ENCODE measurements at places on chromosomes 5 and 9. TPM values are rescaled to one million over a fixed set of nuclear protein-coding genes. Genes with fewer than 3 reads are reported as not detected.
A peak's percentile ranks its signal among the peaks of the same experiment; 100 is the strongest.

Gene LPAR1
- 15.7 TPM for polyA plus RNA-seq

Gene SLC25A48
- 0.73 TPM for polyA plus RNA-seq

Gene CDO1
- 1.3 TPM for polyA plus RNA-seq

Gene WDR38
- not detected for polyA plus RNA-seq

Gene OGN
- 1.1 TPM for polyA plus RNA-seq

Gene TDRD7
- polyA plus RNA-seq, result 16.8 TPM

Gene SMIM33
- polyA plus RNA-seq, result 0.01 TPM

Gene RNF208
- 2.7 TPM for polyA plus RNA-seq

Gene PGM5
- 21.8 TPM for polyA plus RNA-seq

Gene RHOBTB3
- 42.2 TPM for polyA plus RNA-seq

- no peak for DNase-seq
Observed at GRCh38 chr5:107736638-107737037, 65.9 kb upstream of the EFNA5 start.

DNA sequence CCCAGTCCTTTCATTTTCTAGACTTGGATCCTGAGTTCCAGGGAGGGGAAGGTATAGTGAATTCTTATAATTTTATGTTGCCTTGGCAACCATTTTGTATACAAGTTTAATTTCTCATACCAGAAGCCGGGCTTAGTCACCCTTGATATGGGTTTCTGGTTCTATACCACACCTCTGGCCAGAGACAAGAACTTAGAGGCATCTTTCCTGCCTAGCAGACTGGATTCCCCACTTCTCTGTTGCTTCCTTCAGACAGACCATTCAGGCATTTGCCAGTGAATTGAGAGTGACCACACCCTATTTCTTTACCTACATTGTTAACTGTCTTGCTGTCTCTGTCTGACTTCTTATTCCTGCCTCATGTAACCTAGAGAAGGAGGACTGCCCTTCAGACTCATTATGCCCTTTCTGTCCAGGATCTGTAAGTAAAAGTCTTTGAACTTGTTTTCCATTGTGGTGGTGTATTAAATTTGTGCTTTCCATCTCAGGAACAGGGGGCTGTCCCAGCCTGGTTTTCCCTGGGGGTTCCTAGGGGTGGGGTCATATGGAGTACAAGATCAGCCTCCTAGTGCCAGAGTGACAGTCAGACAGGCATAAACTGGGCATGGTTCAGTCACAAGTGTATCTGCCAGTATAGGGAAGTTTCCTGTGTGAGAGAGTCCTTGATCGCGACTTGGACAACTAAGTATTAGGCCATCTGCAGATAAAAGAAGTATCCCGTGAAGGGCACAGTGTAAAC is 27.4 kb downstream of the TNFSF8 start:
- DNase-seq, result peak; percentile 21

- no peak for DNase-seq
Observed at GRCh38 chr5:134143431-134143830, 28.9 kb downstream of the TCF7 start.

GRCh38 chr9:26612211-26612610 is 280.4 kb downstream of the CAAP1 start:
- no peak for DNase-seq

DNA sequence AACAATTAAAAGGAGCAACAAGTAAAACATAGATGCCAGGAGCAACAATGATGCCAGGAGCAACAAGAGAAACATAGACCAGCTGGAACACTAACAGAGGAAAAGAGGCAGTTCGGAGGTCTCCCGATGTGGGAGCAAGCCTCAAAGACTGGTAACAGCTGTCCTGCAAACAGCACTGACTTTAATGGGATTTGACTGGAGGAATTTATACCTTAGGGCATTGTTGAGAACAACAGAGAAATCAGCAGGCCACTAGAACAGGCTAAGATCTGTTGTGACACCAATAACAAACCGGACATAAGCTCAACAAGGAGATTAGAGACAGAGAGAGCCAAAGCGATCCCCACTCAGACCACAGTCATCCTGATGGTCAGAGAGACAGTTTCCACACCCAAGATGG is 11.8 kb upstream of the SYK start:
- no peak for DNase-seq

DNA sequence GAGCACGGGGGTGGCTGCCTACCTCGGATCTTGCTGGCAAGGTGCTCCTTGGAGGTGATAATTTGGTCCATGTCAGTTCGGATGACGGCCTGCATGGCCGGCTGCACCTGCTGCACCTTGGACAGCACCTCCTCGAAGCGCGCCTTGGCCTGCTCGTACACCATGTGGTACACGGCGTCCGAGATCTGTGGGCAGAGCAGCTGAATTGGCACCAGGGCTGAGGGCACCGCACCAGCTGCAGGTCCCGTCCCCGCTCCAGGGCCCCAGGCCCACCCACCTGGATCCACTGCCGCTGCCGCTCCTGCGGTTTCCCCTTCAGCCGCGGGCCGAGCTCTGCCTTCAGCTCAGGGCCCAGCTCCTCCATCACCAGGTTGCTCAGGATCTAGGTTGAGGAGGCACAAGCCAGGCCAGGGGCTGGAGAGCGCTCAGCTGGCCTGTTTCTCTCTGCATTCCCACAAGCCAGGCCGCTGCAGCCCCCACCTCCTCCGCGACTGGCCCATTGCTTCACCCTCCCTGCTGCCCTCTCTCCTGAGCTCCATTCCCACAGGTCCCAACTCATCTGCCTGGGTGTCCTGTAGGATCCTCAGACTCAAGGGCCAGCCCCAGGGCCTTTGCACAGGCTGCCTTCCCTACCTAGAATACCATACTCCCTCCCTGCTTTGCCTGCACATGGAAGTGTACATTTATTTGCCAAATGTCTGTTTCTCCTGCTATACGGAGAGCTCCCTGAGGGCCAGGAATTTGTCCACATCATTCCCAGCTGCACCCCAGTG is 65.7 kb downstream of the LRSAM1 start:
- DNase-seq, result no peak

DNA sequence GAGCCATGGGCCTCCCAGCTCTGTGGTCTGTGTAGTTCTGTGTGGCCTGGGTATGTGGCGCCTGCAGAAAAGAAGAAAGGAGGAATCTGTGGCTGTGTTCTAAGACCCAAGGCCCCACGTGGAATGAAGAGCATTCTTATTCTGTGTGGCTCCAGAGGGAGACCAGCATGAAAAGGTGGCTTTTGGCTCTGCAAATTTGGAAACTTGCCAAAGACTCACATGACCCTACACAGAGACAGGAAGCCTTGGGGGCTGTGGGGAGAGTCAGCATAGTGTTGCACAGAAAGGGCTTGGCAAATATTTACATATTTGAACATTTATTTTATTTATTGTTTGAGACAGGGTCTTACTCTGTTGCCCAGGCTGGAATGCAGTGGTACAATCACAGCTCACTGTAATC is 193.3 kb downstream of the TMEM38B start:
- DNase-seq, result no peak

DNA sequence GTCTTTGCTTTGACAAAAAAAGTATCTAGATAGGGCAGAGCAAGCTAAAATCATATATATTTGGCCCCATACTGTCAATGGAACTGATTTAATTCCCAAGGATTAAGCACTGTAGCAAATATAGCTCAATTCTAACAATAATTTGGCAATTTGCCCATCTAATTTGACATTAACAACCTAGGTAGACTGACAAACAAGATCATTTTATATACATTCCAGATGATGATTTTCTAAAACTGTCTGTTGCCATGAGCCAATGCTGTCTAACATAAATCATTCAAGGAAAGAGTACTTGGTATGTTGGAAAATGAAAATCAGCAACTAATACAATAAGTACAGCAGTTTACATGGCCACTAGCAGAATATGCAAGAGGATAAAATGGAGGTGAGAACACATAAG is 32.1 kb downstream of the MCTP1 start:
- no peak for DNase-seq

DNA sequence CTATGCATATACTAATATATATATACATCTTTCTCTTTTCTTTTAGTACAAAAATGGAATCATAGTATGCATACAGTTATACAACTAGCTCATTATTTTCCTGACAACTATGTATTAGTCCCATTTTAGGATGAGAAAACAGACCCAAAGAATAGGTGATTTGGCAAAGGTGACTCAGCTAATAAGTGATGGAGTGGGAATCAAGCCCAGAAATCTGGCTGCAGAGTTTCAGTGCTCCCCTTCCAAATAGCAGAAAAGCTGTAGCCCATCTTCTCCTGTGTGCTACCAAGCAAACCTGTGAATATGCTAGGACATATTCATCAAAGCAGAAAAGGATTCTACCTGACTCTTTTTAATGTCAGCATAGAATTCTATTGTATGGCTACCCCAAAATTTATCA is 114.7 kb downstream of the ARL15 start:
- DNase-seq, result no peak

GRCh38 chr9:3962971-3963642 is 336.8 kb downstream of the GLIS3 start:
- no peak for DNase-seq

DNA sequence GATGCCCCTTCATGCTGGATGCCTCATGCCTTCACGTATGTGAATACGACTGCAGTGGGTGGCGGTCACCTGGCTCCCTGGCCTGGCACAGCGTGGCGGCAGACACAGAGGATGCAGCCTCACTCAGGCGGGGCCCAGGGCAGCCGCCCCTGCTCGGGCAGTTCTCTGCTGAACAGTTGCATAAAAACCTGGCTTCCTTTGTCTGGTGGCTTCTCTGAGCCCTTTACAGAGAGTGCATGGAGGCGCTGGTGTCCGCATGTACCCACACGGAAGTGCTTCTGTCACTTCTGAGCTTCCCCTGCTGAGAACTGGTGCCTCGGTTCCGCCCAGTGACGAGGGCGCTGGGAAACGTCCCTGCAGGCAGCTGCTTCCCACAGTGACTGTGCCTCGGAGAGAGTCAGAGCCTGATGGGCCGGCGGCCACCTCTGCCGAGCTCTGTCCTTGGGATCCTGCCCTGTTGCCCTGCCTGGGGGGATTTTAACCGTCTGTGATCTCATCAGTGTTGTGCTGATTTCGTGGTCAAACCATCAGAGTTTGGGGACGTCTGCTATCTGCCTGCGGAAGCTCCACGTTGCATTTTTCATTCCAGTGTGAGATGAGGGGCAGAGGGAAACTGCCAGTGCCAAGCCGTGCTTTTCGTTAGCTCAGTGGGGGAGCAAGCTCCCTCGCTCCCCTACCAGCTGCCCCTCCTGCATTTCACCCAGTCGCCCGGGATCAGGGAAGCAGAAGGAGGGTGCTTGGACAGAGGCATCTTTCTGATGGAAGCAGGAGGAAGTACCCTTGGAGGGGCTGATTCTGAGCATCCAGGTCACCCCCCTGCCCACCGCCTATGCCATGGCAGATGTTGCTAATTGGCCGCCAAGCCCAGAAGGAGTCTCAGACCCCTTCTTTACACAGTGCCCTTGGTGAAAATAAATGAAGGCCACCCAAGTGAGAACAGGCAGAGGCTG is 153.0 kb upstream of the COL5A1 start:
- no peak for DNase-seq

GRCh38 chr5:164191240-164191639 is 685.8 kb downstream of the MAT2B start:
- DNase-seq, result peak; percentile 57

DNA sequence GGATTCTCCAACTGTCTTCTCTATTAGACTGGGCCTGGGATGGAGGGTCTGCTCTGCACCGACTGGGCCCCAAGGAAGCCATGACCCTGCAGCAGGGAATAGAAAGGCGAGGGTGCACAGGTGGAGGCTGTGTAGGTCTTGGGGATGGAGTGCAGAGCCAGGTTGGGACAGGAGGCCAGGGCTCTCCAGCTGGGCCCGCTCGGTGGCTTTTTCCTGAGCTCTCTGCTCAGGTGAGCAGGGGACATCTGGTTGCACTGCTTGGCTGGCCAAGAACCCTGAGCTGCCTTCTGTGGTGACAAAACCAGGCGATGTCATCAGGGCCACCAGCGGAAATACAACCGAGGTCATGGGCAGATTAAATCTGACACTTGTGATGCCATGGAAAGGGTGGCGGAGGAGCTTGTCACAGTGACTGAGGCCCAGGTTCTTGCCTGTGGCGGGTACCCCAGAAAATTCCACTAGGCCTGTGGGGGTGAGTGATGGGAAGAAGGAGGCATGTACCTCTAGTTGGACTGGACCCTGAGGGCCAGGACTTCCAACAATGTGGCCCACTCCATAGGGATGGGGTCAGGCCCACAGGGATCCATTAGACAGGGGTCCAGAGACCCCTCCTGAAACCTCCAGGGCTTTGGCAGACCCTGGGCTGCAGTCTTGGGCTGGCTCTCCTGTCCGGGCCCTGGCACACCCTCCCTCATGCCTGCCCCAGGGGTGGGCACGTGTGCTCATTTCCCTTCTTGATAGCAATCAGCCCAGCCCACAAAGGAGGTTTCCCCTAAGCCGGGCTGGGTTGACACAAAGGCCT is 4.4 kb upstream of the IL3 start:
- no peak for DNase-seq

GRCh38 chr5:170411100-170411499 is 21.9 kb upstream of the KCNMB1 start:
- no peak for DNase-seq

- no peak for DNase-seq
Observed at GRCh38 chr9:136057236-136058081, 37.6 kb downstream of the NACC2 start.

DNA sequence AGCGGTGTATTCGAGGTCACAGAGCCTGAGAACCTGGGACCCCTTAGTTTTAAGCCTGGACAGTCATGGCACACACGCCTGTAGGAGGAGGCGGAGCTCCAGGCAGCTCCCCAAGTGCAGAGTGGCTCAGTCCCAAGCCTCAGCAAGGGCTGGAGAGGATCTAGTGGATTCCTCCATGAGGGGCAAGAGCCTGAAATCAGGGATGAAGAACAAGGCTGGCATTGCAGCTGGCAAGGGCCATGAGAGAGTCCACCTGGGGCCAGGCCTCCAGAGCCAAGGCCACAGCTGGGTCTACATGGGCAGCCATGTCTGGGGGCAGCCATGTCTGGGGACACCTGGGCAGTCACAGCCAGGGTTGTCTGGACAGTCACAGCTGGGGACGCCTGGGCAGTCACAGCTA is 21.9 kb downstream of the ADAMTSL2 start:
- DNase-seq, result no peak

DNA sequence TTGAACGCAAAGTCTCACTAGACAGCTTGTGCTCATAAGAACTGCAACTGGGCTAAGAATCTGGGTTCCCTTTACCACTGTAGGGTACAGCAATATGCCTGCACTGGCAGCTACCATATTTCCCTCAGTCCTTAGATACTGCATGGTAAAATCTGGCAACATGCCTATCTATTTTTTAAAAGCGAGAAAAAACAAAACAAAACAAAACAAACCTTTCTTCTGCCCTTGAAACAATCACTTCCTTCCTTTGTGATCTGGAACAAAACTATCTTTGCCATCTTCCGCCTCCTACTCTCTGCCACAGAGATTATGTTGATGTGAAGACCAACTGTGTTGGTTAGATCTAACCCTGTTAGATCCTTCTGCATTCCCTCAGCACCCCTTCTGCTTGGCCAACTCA is 242.9 kb downstream of the EBF1 start:
- no peak for DNase-seq

DNA sequence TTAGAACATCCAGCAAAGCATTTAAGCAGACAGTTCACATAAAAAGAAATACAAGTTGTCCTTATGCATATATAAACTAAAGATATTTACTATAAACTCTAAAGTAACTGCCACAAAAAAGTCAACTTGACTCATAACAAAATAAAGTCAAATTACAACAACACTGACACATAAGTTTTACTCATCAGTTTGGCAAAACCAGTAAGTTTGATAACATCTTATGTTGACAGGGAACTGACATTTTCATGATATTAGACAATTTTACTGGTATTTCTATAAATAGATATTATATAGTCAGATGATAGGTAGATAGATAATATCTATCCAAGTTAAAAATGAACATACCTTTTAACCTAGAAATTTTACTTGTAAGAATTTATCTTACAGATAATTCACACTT is 9.9 kb upstream of the TSLP start:
- DNase-seq, result no peak

- DNase-seq, result peak; percentile 13
Observed at GRCh38 chr5:6632324-6632887, 438 bp downstream of the NSUN2 start.

Data from small intestine (tissue), 16 donors.